Naive B cell (primary cell): ENCODE measurements at places on chromosomes 16 and 17.

- no peak overlapping the region for H3K4me3 ChIP-seq
- H3K36me3 ChIP-seq, result no peaks in the 10 kb centered on the region
- peaks cover 77% of the 10 kb centered on the region for H3K27me3 ChIP-seq
- no peak for DNase-seq
Measured at GRCh38 chr17:61422116-61422799, 22.6 kb downstream of the TBX2 start.

- H3K4me3 ChIP-seq, result no peak overlapping the region
- peaks cover 7% of the 10 kb centered on the region for H3K4me1 ChIP-seq
- DNase-seq, result no peak
Measured at GRCh38 chr17:19317359-19318095, 45.0 kb downstream of the B9D1 start.

GRCh38 chr17:44353672-44354331 is 8.7 kb downstream of the GRN start:
- H3K4me3 ChIP-seq, result peak overlapping the region; percentile 51
- DNase-seq, result no peak
- no peak overlapping the region for H3K27ac ChIP-seq
- no peaks in the 10 kb centered on the region for H3K36me3 ChIP-seq

DNA sequence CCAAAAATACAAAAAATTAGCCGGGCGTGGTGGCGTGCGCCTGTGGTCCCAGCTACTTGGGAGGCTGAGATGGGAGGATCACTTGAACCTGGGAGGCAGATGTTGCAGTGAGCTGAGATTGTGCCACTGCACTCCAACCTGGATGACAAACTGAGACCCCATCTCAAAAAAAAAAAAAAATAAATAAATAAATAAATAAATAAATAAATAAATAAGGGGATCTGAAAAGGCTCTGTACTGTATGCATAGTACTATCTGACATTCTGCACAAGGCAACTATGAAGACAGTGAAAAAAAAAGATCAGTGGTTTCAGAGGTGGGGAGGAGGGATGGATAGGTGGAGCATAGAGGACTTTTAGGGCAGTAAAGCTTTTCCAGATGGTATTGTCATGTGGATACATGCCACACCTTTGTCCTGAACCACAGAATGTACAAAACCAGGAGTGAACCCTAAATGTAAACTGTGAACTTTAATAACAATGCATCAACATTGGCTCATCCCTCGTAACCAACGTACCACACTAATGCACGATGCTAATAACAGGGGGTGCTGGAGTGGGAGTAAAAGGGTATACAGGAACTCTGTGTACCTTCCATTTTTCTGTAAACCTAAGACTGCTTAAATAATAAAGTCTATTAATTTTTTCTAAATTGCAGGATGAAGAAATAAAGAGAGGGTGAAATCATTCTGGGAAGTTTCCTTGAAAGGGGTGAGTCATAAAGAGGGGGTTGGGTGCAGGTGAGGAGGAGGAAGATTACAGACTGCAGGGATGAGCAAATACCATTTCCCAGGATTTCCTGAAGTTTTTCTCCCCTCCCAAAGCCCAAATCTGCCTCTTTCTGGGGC is 155.8 kb upstream of the SDK2 start:
- no peaks in the 10 kb centered on the region for H3K4me1 ChIP-seq
- no peak overlapping the region for H3K4me3 ChIP-seq
- no peak for DNase-seq
- H3K27ac ChIP-seq, result no peak overlapping the region

- DNase-seq, result no peak
- H3K27ac ChIP-seq, result no peak overlapping the region
- H3K27me3 ChIP-seq, result no peaks in the 10 kb centered on the region
- H3K4me3 ChIP-seq, result no peak overlapping the region
- H3K36me3 ChIP-seq, result no peaks in the 10 kb centered on the region
Measured at GRCh38 chr16:11263737-11264136, 5.4 kb downstream of the TNP2 start.

DNA sequence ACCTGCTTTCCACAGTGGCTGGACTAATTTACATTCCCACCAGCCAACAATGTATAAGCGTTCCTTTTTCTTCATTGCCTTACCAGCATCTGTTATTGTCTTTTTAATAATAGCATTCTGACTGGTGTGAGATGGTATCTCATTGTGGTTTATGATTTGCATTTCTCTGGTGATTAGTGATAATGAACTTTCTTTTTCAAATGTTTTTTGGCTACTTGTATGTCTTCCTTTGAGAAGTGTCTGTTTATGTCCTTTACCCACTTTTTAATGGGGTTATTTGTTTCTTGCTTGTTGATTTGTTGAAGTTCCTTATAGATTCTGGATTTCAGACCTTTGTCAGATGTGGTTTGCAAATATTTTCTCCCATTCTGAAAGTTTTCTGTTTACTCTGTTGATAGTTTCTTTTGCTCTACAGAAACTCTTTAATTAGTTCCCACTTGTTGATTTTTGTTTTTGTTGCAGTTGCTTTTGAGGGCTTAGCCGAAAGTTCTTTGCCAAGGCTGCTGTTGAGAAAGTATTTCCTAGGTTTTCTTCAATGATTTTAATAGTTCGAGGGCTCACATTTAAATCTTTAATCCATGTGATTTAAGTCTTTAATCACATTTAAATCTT is 26.8 kb downstream of the ITGAM start:
- H3K27me3 ChIP-seq, result peaks cover 2% of the 10 kb centered on the region
- no peak for DNase-seq
- H3K27ac ChIP-seq, result no peak overlapping the region
- H3K4me1 ChIP-seq, result no peaks in the 10 kb centered on the region
- H3K4me3 ChIP-seq, result no peak overlapping the region

DNA sequence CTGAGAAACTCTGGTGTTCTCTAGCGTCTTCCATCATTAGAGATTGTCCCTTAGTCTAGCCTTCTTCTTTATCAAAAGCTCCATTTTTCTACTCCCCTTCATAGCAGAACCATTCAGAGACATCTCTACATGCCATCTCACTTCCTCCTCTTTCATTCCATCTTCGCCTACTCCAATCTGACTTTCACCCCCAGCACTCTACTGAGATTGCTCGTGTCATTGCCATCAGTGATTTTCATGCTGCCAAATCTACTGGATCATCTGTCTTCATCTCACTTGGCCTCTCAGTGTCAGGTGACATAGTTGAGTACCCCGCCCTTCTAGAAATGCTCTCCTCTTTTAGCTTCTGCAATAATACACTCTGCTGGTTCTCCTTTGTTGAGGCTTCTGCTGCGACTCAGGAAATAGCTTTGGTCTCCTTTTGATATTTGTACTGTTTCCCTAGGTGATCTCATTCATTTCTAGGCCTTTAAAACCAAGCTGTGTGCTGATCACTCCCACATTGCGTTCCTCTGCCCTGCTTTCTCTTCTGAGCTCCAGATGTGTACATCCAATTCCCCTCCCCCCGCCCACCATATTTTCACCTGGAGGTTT is 119.1 kb downstream of the FTO start:
- peaks cover 7% of the 10 kb centered on the region for H3K36me3 ChIP-seq
- no peaks in the 10 kb centered on the region for H3K27me3 ChIP-seq
- no peak overlapping the region for H3K4me3 ChIP-seq
- H3K27ac ChIP-seq, result no peak overlapping the region
- DNase-seq, result no peak

DNA sequence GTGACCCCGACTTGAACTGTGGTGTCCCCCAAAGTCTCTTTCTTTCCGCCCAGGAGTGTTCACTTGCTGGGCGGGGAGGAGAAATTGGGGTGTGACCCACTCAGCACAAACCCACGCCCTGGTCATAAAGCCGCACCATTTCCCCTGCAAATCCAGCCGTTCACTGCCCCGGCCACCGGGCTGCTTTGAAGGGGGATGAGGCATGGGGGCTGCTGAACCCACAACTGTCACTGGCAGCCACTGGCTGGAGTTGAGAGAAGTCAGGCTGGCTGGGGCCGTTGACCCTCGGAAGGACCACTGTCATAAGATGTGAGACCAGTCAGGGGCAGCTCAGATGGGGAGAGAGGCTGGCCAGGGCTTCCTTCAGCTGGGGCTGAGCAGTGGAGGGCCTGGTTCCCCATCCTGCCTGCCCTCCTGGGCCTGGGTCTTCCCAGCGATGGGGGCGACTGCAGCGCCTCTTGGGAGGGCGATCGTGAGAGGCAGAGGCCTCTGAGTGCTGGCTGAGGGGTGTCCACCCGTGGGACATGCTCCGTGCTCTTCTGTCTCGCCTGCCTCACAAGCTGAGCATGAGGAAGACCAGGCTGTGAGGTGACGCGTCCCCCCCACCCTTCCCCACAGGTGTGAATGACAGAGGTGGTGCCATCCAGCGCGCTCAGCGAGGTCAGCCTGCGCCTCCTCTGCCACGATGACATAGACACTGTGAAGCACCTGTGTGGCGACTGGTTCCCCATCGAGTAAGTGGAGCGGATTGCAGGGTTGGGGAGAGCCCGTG is 19.5 kb downstream of the C16orf90 start:
- no peak for DNase-seq
- H3K4me1 ChIP-seq, result peaks cover 12% of the 10 kb centered on the region
- no peaks in the 10 kb centered on the region for H3K27me3 ChIP-seq
- peaks cover 6% of the 10 kb centered on the region for H3K36me3 ChIP-seq

- no peak overlapping the region for H3K4me3 ChIP-seq
- H3K4me1 ChIP-seq, result peaks cover 5% of the 10 kb centered on the region
- no peak overlapping the region for H3K27ac ChIP-seq
- DNase-seq, result no peak
Measured at GRCh38 chr17:6681671-6682070, 30.1 kb downstream of the C17orf100 start.

DNA sequence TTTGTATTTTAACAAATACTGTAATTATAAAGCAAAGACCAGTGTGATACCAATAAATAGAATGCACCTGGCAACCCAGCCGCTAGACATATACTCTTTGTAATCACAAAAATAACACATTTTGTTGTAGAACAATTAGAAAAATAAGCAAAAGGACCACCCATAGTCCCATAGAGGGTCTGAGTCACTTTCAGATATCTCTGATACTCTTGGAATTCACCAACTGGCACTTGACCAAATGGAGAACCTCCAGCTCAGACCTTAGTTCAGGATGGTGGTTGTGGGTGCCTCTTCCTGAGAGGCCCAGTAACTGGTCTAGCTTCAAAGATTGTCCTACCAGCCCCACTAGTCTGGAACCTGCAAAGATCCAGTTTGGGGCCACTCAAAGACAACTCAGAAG is 789 bp upstream of the TERF2 start:
- no peaks in the 10 kb centered on the region for H3K27me3 ChIP-seq
- H3K4me1 ChIP-seq, result peaks cover 33% of the 10 kb centered on the region
- peak overlapping the region; percentile 95 for H3K4me3 ChIP-seq
- H3K36me3 ChIP-seq, result peaks cover 8% of the 10 kb centered on the region

- no peaks in the 10 kb centered on the region for H3K27me3 ChIP-seq
- no peak for DNase-seq
- H3K4me1 ChIP-seq, result no peaks in the 10 kb centered on the region
- H3K4me3 ChIP-seq, result no peak overlapping the region
Measured at GRCh38 chr16:11836650-11837244, 14.6 kb downstream of the RSL1D1 start.

GRCh38 chr17:78610951-78611511 is 33.8 kb upstream of the DNAH17 start:
- H3K27me3 ChIP-seq, result no peaks in the 10 kb centered on the region
- no peak overlapping the region for H3K4me3 ChIP-seq
- DNase-seq, result no peak
- H3K27ac ChIP-seq, result no peak overlapping the region
- H3K36me3 ChIP-seq, result no peaks in the 10 kb centered on the region
- no peaks in the 10 kb centered on the region for H3K4me1 ChIP-seq
